ENCODE measurements at places on chromosomes 12 and 14. TPM values are rescaled to one million over a fixed set of nuclear protein-coding genes. Genes with fewer than 3 reads are reported as not detected.

DNA sequence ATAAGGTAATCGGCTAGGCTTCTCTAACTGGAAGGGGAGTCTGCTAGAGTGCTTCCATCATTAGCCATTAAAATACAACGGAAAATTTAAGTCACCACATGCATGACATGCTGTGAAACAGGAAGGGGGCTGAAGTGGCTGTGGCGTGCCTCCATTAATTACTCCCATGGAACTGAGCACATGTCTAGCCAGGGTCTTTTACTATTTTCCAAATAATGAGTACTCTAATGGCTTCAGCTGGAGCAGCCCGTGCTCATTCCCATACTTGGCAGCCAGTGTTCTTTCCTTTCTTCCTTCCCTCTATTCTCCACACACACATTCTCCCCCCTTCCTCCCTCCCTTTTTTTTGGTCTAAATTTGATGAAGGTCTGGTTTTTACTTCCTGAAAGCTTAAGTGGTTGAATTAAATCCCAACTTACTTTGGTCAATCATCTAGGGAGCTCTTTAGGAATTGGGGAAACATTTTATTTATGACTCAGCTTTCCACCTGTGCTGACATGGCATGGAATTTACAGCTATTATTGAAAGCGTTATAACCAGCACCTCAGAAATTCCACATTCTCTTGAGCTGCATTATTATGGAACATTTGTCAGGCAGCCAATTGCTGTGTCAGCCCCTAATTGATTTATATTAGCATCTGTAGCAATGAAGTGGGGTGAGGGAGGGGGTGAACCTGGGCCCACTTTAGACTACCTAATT, 72.3 kb downstream of the LRIG3 start:
- DNase-seq, result no peak

DNA sequence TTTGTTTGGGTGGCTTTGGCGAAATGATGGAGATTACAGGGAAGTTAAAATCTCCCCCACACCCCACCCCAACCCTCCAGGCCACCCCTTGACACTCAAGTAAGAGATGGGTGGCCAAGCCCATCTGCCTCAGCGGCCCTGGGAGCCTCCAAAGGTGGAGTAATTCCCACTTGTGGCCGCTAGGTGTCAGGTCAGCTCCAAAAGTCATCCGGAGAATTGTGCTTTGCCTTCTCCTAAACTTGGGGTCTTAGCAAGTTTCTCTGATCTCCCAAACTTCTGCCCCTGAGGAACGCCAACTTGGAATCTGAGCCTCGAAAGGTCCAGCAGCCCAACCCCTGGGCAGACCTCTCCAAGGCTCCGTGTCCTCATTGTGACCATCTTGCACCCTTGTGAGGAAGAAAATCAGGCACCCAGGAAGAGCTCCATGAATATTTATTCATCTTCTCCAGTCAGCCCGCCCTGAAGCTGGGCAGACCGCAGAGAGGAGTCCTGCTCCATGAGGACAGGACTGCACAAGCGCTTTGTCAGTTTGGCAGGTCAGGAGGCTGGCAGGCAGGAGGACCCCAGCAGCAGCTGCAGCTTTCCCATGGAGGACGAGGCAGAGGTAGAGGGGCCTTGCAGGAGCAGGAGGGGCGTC, 46.7 kb downstream of the LRRC74A start:
- DNase-seq, result peak; percentile 68

- no peak for DNase-seq
Observed at GRCh38 chr14:89807151-89807550, 147.4 kb downstream of the EFCAB11 start.

DTX1 gene
- total RNA-seq, result 6.3 TPM

TAS2R19 gene
- 1.2 TPM for total RNA-seq

GRCh38 chr12:120213758-120214157, 12.8 kb upstream of the RPLP0 start:
- no peak for DNase-seq

LPAR5 gene
- total RNA-seq, result 1.8 TPM

DNA sequence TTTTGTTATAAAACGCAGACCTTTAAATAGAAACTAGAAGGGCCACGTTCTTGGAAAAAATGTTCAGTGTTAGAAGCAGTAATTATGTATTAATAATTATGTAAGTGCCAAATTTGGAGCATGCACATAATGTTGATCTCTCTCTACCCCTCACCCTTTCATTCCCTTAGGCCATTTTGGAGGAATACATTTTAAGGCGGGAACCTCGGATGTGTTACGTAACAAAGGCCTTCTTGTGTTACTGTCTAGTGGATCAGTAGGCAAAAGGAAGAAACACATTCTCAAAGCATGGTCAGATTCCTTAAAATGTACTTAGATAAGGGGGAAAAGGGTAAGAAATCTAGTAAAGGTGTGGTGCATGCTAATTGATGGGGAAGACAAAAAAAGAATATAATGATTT, 52.7 kb downstream of the RASSF3 start:
- DNase-seq, result no peak

RPAP3 gene
- 22.8 TPM for total RNA-seq

C12orf54 gene
- total RNA-seq, result not detected

GRCh38 chr14:72751276-72752033, 142.4 kb downstream of the DPF3 start:
- DNase-seq, result no peak

PPP1R36 gene
- total RNA-seq, result 0.38 TPM

Measured in left cardiac atrium (tissue), 4 donors.